ENCODE measurements at places on chromosomes 1 and 21.

DNA sequence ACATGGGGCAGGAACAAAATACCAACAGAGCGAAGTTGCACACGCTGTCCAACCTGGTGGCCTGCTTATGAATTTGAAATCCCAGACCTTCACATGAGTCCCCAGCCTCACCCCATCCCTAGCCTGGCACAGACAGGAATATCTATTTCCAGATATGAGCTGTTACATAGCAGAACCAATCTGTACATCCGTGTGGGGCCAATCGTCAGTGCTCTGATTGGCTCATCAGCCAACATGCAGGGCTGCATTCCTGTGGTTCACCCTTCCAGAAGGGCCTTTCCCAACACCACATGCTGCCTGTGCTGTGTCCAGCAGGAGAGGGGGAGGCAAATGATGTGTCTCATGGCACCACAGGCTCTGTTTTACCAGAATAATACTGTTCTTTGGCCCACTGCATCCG is 31.3 kb downstream of the CCN1 start:
- DNase-seq: no peak

DNA sequence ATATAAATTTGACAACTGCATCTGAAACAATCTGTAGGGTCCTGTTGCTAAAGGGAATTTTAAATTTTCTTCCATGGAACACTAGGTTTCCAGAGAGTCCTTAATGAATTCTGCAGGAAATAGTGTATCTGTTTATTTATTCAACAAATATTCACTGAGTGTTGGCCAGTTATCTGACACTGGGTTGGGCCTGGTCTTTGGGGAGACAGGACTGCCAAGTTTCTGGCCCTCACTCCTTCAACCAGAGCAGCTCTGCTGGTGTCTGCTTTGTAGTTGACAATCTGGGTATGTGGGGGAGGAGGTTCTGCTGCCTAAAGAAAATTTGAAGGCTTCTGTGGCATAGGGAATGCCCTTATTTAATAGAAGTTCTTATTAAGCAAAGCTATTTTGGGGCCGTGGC is 26.1 kb upstream of the HUNK start:
- no peak for DNase-seq

- DNase-seq: no peak
These were observed 92.3 kb upstream of the ESRRG start for GRCh38 chr1:216815260-216816131.

DNA sequence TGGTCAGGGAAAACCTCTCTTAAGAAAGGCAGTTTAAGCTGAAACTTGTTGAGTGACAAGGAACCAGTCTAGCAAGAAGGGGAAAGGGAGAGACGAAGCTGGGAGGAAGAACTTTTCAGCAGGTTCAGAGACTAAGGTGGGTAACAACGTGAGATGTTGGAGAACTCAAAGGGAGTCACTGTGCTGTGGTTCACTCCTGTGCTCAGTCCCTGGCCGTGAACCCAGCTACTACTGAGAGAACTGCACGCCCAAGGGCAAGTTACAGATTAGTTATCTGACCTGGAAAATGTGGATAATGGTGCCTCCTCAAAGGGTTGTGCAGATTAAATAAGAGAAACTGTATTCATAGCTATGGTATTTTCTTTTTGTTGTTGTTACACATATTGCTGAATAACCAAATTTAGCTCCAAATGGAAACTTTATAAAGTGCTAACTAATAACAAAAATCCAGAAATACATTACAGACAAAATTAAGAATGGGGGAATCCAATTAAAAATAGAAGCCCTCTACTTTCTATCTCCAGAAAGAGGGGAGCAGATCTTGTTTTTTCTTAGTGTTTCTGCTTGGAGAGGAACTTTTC is 2.9 kb downstream of the ZBTB40 start:
- no peak for DNase-seq

DNA sequence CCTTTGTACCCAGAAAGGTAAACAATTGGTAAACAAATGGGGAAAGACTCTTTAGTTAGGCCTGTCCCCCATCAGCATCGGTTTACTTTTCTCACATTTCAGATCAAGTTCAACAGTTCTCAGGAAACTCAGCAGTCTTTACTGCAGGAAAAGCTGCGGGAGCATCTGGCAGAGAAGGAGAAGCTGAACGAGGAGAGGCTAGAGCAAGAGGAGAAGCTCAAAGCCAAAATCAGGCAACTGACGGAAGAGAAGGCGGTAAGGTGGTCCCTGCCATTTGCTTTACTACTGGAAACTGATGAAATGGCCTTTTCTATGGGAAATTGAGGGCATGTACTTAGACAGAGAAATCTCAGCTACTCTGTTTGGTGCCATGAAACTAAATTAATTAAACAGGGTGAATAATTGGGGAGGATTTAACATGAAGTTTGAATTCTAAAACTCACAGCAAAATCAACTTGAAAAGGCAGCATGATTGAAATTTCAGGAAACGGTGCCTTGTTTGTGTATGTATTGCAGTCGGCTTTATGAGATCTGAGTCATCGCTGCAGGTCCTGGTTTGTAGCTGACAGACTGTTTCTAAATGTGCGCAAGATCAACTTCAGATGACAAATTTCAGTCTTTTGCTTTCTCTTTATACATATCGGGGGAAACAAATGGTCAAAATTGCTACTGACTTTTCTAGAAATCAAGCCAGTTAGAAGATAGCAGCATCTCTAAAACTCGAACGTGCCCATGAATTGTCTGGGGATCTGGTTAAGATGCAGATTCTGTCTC is 67.9 kb upstream of the EFHD2 start:
- DNase-seq: no peak

- DNase-seq: no peak
These were observed 351.3 kb upstream of the SGIP1 start for GRCh38 chr1:66182551-66183178.

- DNase-seq: no peak
These were observed 7.2 kb upstream of the GNG12 start for GRCh38 chr1:67840449-67840848.

DNA sequence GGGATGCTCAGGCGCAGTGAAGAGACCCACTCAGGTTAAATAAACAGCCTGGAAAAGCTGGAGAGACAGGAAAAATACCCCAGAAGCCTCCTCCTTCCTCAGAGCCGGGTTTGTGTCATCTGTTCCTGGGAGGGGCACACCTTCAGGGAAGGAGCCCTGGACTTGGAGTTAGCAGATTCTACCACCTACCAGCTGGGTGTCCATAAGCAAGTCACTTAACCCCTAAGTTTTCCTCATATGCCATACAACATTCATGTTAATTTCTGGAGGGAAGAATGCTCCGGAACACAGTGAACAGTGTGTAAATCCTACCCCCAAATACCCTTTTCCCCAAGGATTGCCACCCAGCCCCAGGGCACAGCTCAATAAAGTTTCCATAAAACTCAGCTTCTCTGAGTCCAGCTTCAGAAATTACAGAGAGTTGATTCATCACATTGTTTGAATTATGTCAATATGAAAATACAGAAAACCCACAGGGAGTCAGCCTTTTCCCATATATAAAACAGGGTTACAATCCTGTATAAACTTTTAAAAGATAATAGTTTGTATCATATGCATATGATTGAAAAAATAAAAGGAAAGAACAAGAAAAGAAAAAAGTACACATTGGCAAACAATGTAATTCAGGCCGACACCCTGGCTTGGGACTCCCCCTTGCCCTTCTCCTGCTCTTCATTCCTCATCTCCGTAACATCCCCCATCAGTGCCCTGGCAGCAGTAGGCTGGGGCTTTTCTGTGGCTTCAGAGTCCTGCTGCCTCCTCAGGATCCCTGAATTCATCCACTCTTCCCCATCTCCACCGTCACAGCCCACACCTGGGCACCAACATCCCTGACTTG is 291.8 kb upstream of the USP24 start:
- DNase-seq: no peak

- DNase-seq: no peak
These were observed 108.3 kb downstream of the TNR start for GRCh38 chr1:175635092-175635491.

DNA sequence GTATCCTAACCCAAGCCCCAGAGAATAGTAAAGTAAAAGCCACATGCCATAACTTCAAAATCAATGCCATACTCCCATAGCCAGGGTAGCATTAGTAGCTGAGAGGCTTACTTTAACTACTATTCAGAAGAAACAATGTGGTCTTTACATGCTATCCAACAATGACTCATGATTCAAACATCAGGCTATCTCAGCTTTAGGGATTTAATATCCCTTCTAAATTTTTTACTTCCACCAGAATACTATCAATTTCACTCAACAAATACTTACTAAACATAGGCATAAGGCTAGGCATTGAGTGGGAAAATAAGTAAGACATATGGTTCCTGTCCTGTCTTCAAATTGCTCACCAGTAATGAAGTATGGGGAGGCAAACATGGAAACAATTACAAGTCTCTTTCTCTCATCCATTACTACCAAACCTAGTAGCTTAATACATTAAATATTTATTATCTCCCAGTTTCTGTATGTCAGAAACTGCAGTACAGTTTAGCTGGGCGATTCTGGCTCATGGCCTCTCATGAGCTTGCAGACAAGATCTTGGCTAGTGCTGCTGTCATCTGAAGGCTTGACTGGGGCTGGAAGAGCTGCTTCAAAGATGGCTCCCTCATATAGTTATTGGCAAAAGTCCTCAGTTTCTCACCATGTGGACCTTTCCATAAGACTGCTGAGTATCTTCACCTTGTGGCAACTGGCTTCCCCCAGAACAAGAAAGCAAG is 30.7 kb downstream of the EVI5 start:
- DNase-seq: no peak

- no peak for DNase-seq
These were observed 4.0 kb downstream of the WDR26 start for GRCh38 chr1:224430511-224431113.

- DNase-seq: no peak
These were observed 14.9 kb downstream of the RGS5 start for GRCh38 chr1:163187849-163188248.

DNA sequence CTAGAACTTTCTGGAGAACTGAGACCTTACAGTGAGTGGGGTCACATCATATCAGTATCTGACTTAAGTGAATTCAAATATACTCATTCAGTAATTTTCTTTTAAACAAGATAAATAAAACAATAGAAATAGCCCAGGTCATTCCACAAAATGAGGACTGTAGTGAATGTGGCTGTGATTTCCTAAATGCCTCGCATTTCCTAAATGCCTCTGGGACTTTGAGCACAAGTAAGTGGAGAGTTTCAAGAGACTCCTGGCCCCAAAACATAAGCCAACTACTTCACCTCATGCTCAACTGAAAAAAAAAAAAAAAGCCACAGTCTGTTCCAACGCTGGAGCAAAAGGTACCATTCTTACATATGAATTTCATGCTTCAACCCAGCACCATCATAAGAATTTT is 81.5 kb downstream of the ZNF281 start:
- no peak for DNase-seq

DNA sequence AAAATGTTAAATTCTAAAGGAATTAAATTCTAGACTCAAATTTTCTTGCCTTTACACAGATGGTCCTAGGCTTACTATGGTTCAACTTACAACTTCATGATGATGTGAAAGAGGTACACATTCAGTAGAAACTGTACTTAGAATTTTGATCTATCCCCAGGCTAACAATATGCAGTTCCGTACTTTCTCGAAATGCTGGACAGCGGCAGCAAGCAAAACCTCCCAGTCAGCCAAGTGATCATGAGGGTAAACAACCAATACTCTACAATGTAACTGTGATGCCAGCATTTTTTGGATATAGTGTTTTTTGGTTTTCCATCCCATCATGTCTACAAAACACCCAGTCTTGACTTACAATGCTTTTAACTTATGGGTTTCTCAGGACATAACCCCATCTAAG is 25.7 kb downstream of the VAV3 start:
- DNase-seq: no peak

Measured in cortex of kidney (tissue), 1 donor.